NCI-H1105 (cell line): ENCODE measurements at places on chromosomes 3 and 15.
A peak's percentile ranks its signal among the peaks of the same experiment; 100 is the strongest.

DNA sequence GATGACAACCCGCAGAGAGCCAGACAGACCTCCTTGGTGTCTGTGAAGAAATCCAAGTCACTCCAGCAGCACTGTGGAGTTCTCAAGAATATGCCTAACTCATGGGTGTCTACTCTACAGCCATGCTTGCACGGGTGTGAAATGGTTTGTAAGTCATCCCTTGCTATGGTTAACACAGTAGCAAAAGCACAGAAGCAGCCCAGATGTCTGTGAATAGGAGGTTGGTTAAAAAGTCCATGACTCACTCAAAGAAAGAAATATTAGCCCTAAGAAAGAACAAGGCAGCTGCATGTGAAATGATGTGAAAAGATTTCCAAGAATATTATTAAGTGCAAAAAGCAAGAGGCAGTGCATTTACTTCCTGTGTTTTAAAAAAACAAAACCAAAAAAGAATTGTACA lies 12.1 kb upstream of the LIMD1 start:
- DNase-seq: no peak

GRCh38 chr3:150936693-150937092 lies 31.5 kb upstream of the MINDY4B start:
- DNase-seq: no peak

- DNase-seq: no peak
These were observed 10.5 kb upstream of the SCAANT1 start for GRCh38 chr3:63922491-63923199.

DNA sequence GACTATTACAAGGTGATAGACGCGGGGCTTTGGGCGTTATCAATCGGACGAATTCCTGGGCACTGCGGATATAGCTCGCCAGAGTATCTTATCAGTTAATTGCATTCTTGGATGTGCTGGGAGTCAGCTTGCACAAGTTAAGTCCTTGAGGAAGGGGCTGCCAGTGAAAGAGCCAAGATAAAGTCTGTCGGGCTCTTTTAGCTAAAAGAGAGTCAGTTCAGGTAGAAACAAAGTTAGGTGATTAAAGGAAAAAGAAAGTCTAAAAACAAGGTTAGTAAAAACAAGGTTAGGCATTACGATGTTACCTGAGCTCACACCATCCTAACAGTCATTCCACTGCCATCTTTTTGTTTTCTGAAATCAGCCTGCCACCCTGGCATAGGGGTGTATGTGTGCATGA lies 6.1 kb upstream of the MCF2L2 start:
- DNase-seq: no peak

DNA sequence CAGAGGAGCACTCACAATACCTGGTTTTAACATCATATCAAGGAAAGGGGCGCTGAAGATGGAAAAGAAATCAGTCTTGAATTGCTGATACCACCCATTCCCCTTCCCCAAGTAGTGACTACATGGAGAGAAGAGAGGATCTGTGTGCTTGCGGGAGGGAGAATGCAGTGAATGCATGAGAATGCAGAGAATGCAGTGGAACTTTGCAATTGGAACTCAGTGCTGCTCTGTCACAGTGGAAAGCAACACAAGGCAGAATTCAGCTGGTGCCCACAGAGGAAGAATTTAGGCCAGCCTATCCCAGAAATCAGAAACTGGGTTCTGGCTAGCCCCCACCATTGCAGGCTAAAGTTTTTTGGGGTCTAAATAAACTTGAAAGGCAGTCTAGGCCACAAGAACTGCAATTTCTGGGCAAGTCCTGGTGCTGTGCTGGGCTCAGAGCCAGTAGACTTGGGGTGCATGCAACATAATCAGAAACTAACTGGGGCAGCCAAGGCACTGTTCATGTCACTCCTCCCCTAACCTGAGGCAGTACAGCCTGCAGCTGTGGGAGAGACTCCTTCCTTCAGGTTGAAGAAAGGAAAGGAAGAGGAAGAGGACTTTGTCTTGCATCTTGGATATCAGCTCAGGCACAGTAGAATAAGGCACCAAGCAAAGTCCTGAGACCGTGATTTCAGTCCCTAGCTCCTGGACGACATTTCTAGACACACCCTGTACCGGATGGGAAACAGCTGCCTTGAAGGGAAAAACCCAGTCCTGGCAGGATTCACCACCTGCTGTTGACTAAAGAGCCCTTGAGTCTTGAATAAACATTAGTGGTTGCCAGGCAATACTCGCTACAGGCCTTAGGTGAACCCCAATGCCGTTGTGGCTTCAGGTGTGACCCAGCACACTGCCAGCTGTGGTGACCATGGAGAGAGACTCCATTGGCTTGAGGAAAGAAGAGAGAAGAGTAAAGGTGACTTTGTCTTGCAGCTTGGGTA lies 329.3 kb downstream of the TBL1XR1 start:
- DNase-seq: peak; percentile 94

DNA sequence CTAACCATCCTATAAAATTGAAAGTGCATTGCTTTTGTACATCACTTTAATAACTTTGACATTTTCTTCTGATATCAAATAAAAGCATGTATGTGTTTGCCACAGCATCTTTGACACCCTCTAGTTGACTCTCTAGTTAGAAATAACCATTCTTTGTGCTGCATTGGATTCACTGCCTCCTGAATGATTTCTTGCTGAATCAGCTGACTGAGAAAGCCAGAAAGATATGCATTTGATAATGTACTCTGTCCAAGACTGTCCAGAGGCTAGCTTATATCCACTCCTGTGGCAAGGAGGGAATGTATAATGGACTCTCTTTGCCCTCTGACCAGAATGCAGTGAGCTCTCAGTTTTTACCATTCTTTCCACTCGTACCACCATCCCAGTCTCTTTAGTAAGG lies 6.2 kb downstream of the RAB11A start:
- no peak for DNase-seq

GRCh38 chr3:160618878-160619277 lies 53.5 kb upstream of the KPNA4 start:
- no peak for DNase-seq

DNA sequence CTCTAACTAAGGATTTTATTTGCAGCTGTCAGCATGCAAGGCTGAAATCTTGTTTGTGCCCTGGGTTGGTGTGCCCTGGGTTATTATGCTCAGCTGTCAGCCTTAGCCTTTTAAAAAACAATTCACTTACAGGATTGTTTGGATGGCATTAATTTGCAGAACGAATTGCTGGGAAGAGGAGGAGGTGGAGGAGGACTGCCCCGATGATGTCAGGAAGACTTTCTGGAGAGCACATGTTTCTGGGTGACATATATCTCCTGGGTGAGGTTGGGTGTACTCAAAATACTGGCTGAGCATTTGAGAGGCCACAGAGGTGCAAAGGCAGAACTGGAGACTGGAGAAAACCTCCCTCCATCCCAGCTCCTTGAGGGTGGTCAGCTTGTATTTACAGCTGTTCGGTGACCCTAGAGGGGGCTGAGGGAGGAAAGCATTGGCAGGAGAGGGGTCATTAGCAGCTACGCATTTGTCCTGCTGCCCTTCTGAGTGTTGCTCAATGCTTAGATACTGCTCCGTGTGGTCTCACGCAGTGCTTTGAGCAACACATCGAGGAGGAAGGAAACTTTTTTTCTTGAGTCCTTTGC lies 59.8 kb upstream of the PSMD6 start:
- DNase-seq: no peak

DNA sequence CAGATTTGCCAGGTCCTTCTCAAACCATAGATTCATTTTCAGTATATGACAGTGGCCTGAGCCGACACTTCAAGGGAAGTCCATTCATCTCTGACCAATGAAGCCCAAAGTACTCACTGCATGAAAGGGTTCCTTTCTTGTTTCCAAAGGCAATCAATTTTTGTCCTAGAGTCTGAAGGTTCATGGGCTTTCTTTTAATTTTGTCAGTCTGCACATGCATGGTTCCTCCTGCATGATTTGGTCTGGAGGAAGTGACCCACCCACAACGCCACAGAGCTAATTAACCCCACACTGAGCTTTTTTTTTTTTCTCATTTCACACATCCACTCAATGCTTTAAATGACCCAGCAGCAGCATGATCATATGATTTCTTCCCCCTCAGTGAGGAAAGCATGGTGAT lies 216.4 kb downstream of the TIGIT start:
- DNase-seq: no peak

DNA sequence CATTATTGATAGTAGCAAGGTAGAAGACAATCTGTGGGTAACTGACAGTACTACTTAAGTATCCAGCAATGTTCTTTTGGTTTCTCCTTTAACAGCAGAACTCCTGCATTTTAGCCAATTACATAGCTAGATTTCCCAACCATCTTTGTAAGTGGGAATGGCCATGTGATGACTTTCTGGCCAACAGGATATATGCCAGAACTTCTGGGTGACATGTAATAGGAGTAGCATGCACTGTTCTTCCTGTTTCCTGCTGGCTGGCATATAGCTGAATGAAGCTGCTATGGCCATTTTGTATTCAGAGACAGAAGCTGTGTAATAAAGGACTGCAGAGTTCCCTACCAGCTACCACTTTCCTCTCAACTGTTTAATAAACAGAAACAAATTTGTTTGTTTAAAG lies 18.0 kb downstream of the SPICE1 start:
- no peak for DNase-seq

DNA sequence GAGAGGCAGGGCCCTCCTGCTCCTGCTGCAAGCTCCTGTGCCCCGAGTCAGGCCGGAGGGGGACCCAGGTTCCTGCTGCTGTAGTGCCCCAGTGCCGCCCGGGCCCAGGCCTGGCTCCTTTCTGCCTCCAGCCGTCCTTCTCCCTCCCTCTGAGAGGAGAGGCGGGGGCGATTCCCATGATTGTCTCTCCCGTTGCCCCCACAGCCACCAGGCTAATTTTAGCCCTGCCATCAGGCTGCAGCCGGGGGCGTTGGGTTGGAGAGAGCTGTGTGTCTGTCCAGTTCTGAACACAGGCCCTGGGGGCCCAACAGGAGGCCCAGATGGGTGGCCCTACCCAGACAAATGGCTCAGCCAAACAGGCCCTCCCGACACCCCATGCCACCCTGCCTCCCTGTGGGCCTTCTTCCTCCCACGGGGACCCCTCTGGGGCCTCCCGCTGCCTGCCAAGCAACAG lies 214.8 kb downstream of the TBC1D2B start:
- DNase-seq: no peak

DNA sequence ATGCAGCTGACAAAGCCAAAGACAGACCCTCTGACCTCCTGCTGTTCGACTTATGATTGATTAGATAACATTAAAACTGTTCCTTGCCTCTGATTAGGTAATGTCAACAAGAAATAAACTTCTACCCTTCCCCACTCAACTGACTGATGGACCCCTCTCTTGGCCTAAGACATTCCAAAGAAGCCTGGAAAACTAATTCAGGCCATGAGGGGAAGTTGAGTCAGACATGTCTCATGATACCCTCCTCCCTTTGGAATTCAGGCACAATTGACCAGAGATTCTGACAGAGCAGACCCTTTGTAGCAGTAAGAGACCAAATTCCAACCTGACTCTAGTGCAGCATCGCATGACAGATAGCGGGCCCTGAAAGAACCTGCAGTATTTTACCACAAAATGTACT lies 354.5 kb downstream of the OCA2 start:
- DNase-seq: no peak

GRCh38 chr3:130925628-130926027 lies 31.7 kb downstream of the ATP2C1 start:
- DNase-seq: no peak

GRCh38 chr15:85380812-85381642 lies 624 bp downstream of the AKAP13 start:
- DNase-seq: no peak

DNA sequence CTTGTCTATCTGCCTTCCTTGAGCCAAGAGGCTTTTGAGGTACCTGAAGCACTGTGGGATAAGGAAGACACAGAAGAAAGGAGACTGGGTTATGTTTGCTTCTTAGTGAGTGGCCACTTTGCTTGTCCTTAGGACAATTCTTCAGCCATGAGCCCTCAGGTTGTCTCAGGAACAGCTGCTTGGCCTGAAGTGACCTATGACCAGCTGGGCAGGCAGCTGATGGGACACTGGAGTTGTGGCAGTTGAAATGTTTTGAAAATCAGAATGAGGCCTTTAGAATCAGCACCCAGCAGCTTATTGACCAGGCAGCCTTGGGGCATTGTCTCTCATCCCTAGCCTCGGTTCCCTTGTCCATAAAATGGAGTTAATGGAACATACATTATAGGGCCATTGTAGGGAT lies 37.0 kb downstream of the RBP2 start:
- no peak for DNase-seq

- DNase-seq: peak; percentile 69
These were observed 31.3 kb upstream of the TMEM115 start for GRCh38 chr3:50390508-50391224.

DNA sequence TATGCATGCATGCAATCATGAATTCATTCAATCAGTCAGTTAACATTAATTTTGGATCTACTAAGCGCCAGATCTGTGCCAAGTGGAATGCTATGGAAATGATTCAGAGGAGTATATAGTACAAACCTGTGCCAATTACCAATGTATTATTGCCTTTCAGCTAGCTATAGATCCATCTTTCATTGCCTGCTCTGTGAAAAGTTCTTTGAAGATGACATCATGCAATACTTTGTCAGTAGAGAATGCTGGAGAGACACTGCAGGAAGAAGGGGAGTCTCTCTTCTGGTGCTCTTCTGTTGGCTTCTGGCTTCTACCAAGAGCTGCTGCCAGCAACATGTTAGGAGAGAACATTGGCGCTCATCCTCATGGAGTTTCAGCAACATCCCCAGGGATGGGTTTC lies 81.0 kb upstream of the LMCD1 start:
- no peak for DNase-seq

- DNase-seq: no peak
These were observed 614.8 kb upstream of the ZNF717 start for GRCh38 chr3:76400141-76400540.

DNA sequence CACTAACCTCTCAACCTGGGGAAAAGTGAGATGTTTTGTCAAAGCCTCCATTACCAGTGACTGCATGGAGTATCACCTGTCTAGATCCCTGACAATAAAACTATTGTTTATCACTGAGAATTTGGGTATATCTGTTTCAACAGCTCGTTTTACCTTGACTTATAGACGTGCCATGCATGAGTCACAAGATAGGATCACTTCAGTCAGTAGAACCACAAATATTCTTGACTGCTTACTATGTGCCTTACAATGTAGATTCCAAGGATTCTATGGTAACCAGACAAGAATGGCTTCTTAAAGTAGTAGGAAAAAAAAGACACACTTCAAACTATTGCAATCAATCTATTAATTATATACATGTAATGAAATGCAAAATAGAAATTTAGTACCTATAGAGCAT lies 55.7 kb upstream of the GRM7 start:
- DNase-seq: no peak

DNA sequence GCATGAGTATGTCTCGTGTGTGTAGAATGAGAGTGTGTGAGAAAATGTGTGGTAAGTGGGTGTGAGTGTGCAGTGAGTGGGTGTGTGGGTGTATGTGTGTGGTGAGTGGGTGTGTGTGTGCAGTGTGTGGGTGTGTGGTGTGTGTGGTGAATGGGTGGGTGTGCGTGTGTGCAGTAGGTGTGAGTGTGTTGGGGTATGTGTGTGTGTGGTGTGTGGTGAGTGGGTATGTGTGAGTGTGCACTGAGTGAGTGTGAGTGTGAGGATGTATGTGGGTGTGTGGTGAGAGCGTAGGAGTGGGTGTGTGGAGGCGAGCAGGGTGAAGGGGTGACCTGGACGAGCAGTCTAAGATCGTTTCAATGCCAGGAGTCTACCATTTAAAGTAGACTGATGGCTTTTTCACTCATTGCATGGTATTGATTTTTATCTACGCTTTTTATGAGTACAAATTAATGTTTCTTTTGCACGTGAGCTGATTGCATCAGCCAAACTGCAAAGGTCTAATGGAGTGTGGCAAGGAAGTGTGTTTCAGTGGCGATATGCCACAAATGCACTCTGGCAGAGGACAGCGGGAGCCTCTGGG lies 1.6 kb upstream of the CPN2 start:
- no peak for DNase-seq

GRCh38 chr3:42511736-42512135 lies 9.3 kb downstream of the VIPR1 start:
- no peak for DNase-seq

- no peak for DNase-seq
These were observed 27.0 kb downstream of the DENND4A start for GRCh38 chr15:65765106-65765505.
